ENCODE measurements at places on chromosomes 7 and 10.

GRCh38 chr10:1249142-1249920, 193.1 kb downstream of the WDR37 start:
- no peak for DNase-seq

- DNase-seq = no peak
Observed at GRCh38 chr10:35424680-35425285, 88.5 kb downstream of the CCNY start.

DNA sequence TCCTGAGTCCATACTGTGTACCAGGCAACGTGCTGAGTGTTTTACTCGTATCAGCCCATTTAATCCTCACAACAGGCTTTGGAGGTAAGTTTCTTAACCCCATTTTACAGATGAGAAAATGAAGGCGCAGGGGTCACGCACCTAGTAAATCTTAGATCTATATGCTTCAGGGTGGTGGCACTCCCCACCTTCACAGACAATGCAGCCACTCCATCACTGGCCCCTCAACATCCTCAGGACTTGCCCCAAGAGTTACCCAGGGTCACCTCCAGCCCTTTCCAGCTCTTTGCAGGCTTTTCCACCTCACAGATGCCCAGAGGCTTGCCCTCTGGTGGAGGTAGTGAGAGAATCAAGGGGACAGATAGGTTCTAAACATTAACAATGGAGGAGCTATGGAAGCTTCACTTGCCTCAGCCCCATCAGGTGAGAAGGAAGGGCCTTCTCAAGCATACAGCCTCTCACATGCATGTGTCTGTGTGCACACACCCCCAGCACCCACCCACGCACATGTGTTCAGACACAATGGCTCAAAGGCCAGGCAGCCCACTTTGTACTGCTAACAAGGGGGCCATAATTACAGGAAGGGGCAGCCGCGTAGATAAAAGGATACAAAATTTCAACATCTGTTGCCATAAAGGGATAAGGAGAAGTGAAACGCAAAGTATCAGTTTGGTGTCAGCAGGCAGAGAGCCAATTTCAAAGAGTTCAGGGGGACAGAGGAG, 29.1 kb downstream of the DPCD start:
- DNase-seq = no peak

GRCh38 chr10:16458166-16458955, 21.6 kb downstream of the PTER start:
- DNase-seq = no peak

DNA sequence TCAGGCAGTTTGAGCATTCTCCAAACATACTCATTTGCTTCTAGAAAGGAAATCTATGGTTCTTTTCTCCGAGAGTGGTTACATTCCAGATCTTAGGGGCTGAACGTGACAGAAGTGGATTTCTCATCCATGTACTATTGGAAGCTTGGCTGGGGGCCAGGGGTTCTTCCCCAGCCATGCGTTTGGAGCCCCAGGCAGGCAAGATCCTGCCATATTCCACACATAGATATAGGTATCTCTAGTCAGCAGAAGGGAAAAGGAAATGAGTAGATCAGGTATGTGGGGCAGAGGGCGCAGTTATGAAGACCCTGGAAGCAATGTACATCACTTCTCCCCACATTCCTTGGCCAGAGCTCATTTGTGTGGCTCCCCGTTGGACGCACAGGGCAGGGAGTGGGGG, 299.8 kb downstream of the CCDC3 start:
- no peak for DNase-seq

- DNase-seq = no peak
Observed at GRCh38 chr7:646487-646886, 80.0 kb upstream of the DNAAF5 start.

- DNase-seq = no peak
Observed at GRCh38 chr7:44189286-44189992, at the start of gene GCK. Gene GCK, minus strand, starts transcription at chr7:44189439. Its CDS starts 486 bp downstream, at chr7:44188953.

DNA sequence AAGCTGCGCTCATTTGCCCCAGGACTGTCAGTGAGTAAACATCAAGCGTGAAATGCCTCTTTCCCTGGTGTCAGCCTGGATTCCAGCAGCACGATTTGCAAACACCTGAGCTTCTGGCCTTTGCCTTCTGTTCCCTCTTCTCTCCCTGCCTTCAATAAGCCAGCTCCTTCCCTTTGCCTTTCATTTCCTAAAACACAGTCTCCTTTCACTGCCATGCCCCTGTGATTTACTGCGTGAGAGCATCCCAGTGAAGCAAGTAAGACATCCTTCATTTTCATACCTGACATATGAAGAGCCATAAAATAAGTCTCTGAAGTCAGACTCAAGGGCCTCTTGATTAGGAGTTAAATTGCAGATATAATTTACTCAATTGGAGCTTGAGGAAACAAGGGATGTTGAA, 681.8 kb downstream of the TYW1 start:
- no peak for DNase-seq

GRCh38 chr10:61921143-61921542, 19.6 kb downstream of the ARID5B start:
- no peak for DNase-seq

DNA sequence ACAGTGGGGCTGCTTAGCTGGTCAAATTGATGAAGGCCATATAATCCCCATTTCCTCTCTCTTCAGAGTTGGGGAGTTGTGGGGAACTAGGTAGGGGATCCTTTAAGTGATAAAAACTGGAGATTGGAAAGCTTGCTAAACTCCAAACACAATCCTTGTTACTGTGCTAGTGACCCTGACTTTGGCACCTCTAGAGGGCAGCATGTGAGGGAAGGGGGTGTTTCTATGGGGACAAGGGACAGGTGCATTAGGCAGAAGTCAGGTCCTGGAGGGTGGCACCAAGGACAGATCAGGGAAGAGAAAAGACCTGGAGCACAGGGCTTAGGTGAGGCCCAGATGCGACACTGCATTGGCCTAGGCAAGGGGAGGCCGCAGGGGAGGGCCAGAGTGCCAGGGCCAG, 66.9 kb downstream of the CDHR3 start:
- DNase-seq = no peak

DNA sequence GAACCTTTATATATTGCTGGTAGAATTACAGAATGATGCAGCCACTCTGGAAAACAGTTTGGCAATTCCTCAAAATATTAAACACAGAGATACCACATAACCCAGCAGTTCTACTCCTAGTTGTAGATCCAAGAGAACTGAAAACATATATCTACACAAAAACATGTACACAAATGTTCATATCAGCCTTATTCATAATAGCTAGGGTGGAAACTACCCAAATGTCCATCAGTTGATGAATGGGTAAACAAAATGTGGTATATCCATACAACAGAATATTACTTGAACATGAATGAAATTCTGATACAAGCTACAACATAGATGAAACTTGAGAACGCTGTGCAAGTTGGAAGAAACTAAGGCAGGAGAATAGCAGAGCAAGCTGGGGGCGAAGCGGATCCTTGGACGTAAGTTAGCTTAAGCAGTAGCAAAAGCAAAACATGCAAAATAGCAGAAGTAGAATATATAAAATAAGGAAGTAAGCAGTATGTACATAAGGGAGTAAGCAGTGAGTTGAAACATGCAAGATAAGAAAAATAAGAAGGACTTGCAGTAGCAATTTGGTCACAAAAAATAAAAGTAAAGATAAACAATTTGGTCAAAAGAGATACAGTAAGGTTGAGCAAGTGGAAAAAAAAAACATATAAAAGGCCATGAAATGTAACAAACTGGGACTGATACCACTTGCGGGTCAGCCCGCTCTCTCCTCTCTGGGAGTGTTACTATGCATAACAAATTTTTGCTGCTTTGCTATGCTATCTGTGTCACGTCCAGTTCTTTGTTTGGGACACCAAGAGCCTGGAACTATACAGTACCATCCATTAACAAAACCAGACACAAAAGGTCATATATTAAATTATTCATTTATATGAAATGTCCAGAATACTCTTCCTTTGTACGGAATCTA, 18.0 kb upstream of the HILPDA start:
- no peak for DNase-seq

- no peak for DNase-seq
Observed at GRCh38 chr10:30697806-30698205, 68.3 kb upstream of the LYZL2 start.

DNA sequence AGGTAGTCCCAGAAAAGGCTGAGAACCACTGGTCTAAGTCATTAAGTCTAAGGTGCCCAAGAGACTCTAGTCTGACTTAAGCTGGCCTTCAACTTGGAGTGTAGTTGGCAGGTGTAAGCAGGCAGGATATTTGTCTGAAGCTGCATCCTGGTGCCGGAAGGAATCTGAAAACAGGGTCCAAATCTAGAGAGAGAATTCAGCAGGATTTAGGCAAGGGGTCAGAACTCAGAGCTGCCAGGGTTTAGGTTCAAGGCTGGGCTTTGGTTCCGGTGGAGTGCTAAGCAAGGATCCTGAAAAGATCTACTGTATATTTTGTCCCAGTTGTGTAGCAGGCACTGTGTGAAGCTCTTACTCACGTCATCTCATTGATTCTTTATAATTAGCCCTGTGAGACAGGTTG, 16.5 kb upstream of the SEPTIN7 start:
- no peak for DNase-seq

- DNase-seq = no peak
Observed at GRCh38 chr10:43354330-43354635, 17.2 kb upstream of the FXYD4 start.

DNA sequence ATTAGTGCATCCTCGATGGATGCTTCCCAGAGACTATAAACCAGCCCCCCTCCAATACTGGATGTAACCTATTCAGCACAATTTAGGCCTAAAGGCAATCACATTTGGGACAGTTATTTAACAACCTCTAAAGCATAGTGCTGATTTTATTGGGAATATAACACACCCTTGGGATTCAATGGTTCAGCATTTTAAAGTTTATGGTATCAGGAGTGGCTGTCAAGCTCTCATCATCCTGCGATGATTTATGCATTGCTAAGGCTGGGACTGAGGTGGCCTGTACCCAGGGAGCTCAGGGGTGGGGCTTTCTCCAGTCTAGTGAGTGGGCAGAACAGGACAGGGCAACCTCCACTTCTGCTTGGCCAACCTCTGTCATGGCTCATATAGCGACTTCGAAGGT, 464.9 kb downstream of the INHBA start:
- no peak for DNase-seq

GRCh38 chr10:517872-518475, 171.5 kb downstream of the DIP2C start:
- DNase-seq = no peak

- DNase-seq = no peak
Observed at GRCh38 chr10:95485056-95485844, 75.9 kb downstream of the SORBS1 start.

DNA sequence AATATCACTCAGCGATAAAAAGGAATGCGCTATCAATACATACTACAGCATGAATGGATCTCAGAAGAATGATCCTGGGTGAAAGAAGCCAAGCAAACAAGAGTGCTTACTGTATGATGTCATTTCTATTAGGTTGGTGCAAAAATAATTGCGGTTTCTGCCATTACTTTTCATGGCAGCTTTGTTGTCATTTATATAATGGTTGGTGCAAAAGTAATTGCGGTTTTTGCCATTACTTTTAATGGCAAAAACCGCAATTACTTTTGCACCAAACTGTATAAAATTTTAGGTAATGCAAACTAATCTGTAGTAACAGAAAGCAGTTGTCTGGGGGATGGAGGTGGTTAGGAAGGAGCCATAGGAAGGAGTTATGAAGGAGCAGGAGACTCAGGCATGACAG, 318.3 kb upstream of the ZMIZ1 start:
- DNase-seq = no peak

- DNase-seq = no peak
Observed at GRCh38 chr7:40595832-40596231, 461.0 kb downstream of the SUGCT start.

DNA sequence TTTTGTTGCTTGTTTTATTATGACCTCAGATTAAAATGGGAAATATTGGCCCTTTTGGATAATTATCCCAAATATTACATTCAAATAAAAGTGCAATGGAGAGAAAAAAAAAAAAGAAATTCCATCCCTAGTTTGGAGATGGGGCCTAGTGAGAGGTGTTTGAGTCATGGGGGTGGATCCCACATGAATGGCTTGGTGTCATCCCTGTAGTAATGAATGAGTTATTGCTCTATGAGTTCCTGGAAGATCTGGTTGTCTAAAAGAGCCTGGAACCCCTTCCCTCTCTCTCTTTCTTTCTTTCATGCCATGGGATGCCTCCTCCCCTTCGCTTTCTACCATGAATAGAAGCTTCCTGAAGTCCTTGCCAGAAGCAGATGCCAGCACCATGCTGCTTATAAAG, 44.3 kb downstream of the MSRB2 start:
- no peak for DNase-seq

DNA sequence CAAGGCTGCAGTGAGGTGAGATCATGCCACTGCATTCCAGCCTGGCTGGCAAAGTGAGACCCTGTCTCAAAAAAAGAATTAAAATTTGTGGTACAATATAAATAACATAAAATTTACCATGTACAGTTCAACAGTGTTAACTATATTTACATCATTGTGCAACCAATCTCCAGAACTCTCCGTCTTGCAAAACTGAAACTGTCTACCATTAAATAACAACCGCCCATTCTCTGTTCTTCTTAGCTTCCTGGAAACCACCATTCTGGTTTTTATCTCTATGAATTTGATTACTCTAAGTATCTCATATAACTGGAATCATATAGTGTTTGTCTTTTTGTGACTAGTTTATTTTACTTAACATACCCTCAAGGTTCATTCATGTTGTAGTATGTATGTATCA, 167.6 kb downstream of the AUTS2 start:
- no peak for DNase-seq
